ENCODE measurements at places on chromosomes 11 and 22.

DNA sequence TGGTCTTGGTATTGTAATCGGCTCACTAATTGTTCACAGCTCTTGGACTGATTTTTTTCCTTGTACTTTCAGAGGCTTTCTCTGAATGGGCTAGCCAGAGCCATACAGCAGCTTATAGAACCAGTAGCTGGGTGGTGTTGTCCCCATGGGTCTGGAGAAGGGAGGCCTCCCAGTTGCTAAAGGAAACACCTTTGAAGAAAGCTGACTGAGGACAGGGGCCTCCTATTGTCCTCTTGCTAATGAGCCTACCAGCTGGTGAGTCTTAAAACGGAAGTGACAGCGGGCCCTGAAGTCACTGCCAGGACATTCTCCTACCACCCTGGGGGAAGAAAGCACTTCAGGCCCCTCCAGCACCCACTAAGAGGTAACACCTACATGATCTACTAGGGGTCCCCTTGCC is 9.9 kb downstream of the FADS3 start:
- no peak for DNase-seq

GRCh38 chr11:102799681-102800340 is 1.9 kb upstream of the MMP1 start:
- DNase-seq: no peak

DNA sequence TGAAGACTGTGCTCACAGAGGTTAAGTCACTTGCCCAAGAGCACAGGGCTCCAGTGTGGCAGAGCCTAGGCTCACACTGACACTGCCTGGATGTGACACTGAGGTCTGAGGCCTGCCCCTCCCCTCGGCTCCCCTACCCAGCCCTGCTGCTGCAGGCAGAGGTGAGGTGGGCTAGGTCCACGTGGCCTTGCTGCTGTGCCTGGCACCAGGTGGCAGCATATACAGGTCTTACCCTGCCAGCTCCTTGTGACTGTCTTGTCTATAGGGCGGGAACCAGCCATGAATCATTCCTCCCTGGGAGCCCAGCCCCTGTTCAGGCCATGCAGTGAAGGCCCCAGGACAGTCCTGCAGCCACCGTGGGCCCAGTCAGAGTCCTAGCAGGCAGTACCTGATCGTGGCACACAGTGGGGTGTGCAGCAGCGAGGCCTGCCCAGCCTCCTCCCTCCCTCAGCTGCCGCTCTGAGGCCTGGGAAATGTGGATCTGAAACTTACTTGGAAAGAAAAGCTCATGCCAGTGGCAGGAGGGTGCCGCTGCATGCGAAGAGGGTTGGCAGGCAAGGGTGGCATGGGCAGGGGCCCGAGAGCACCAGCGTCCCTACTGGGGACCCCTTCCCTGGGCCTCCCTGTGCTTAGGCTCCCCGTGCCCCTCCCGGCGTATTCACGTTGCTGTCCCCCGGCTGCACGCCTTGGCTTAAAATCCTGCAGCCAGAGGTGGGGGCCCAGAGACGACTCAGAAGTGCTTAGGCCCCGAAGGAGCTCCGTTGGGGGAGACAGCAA is 1.2 kb upstream of the CERK start:
- DNase-seq: no peak

DNA sequence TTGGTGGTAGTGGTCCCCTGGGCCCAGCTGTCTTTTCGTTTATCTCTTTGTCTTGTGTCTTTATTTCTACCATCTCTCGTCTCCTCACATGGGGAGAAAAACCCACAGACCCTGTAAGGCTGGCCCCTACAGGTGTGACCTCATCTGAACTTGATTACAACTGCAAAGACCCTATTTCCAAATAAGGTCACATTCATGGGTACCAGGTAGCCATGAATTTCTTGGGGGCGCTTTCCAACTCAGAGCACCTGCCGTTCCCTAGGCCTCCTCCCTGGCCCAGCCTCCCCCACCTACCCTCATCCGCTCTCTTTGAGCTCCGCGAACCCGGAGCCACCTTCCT is 14.0 kb upstream of the RRP7A start:
- no peak for DNase-seq

GRCh38 chr11:33952805-33953204 is 60.9 kb upstream of the LMO2 start:
- DNase-seq: no peak

DNA sequence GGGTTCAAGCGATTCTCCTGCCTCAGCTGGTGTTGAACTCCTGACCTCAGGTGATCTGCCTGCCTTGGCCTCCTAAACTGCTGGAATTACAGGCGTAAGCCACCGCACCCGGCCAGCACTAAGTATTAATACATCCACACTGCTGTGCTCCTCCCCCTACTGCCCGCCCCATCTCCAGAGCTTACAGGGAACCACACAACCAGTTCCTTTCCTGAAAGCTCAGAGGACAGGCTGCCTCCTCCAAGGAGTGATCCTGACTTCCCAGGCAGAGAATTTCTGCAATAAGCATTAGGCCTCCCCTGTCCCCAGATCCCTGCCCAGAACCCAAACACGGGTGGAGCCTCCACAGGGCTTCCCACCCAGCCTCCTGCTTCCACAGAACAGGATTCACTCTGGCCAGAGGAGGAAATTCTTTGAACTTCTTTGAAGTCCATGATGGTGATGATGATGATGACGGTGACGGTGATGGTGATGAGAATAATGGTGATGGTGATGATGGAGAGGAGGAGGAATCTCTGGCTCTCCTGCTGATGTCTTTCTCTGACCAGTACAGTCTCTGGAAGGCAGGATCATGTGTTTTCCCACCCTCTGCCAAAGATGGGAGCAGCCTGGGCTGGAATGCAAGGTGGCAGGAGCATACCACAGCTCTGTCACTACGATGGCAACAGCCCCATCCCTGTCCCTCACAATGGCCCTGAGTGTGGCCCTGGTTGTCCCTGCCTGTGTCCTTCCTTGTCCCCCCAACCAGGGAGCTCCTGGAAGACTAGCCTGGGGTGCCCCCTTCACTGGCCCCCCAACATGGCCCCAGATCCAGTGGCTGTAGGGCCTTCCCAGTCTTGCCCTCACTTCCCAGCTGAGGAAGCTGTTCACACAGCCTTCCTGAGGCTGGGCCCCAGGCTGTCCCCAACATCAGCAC is 33.5 kb upstream of the CSNK1E start:
- no peak for DNase-seq

- no peak for DNase-seq
Measured at GRCh38 chr22:45631140-45631840, 40.3 kb upstream of the ATXN10 start.

DNA sequence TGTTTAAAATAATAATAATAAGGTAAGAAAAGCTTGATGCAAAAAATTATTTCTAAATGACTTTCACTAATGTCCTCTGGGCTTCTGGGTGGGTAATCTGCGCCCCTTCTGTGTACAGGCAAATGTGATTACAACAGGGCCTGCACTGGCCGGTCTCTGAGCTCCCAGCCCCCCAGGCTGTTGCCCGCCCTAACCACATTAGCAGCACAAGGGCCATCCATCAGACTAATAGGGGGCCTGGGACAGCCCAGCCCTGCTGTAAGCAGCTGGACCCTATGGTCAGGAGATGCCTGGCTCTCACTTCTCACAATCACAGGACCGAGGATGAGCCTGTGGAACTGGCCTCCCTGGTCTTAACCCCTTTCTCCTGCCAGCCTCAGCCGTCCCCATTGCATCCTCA is 388.4 kb downstream of the BUD13 start:
- no peak for DNase-seq

DNA sequence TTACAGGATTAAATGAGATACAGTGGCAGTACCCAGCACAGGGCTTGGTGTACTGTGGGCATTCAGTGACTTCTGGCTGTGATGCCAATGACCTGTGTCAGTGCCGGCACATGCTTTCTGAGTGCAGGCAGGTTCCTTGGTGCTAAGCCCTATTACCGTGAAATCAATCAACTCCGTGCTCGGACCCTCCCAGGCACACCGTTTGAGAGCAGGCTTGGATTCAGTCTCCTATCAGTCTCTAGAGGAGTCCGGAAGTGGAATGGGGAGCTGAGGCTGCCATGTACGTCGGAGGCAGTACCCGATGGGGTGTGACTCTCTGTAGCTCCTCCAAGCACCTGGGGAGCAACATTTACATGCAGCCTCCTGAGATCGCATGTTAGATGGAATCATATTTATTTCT is 42.6 kb downstream of the CACNG2 start:
- DNase-seq: no peak

GRCh38 chr11:47152953-47153950 is 23.4 kb downstream of the ARFGAP2 start:
- DNase-seq: peak; percentile 86

DNA sequence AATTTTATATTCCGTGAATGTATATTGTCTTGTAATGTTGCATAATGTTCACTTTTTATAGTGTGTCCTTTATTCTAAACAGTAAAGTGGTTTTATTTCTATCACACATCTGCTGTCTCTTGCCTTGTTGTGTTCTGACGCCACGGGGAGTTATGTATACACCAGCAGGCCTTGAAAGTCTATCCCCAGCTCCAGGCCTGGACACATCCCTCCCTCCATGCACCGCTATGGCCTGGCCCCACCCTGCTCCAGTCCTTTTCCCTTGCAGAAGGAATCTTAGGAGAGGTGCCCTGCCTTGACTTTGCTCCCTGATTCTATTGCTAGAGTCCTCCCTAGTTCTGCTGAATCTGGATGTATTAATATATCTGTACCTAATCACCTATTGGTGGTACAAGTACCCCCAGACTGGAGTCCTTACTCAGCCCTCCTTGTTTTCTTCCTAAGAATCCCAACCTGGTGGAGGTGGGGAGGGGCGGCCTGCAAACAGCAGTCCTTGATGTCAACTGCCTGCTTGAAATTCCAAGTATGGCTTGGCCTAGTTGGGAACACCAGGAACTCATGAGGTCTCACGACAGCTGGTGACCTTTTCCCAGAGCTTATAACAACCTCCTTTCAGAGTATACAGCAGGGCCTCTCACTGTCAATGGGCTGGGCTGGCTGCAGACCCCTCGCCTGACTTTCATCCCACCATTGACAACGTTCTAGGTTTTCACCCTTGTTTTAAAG is 61.6 kb downstream of the TIMP3 start:
- DNase-seq: no peak

DNA sequence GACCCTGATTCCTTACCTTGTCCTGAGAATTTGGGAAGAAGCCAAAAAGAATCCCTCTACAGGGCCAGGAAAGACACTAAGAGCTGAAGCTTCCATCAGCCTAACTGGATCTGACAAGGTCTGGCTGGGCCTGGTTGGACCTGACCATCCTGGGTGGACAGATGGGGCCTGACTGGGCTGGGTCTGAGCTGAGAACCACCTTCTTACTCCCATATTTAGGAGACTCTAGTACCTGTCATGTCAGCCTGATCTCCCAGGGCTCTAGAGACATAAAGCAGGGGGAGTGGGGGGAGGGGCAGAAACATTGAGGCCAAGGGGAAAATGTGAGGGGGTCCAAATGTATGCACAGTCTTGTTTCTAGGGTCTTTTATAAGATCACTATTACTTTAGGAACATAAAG is 129.9 kb downstream of the BUD13 start:
- no peak for DNase-seq

DNA sequence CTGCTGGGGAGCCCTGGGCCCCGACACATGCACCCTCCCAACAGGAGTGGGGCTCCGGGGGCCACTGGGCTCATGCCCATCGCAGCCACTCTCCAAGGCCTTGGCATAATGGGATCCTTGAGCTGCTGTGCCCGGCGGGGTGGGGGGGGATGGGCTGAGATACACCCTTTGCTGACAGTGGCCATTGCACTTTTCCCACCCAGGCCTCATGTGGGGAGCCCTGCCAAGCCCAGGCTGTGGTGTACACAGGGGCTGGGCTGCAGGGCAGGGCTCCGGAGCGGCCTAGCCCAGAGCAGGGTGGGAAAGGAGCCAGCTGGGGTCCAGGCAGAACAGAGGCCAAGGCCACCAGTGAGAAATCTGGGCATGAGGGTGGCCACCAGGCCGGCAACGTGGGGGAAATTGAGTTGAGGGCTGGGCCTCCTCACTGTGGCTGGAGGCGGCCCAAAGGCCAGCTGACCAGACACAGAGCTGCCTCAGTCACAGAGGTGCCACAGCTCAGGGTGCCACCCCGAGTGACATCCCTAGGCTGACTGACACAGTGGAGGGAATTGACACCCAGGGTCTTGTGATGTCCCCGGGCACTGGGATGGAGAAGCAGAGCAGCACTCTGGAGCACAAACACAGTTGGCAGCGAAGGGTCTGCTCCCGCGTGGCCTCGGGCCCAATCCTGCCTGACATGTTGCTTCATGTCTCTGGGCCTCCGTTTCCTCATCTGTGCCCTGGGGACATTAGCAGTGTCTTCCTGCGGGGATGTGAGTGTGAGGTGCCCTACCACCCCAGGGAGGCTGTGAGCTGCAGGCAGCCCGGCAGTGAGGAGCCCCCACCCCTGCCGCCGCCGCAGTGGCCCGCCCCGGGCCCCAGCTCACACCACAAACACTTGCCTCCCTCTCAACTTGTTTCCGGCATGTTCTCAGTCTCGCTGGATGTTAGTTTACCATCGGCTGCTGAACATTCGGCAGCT is 30.4 kb downstream of the RTN4R start:
- DNase-seq: no peak

DNA sequence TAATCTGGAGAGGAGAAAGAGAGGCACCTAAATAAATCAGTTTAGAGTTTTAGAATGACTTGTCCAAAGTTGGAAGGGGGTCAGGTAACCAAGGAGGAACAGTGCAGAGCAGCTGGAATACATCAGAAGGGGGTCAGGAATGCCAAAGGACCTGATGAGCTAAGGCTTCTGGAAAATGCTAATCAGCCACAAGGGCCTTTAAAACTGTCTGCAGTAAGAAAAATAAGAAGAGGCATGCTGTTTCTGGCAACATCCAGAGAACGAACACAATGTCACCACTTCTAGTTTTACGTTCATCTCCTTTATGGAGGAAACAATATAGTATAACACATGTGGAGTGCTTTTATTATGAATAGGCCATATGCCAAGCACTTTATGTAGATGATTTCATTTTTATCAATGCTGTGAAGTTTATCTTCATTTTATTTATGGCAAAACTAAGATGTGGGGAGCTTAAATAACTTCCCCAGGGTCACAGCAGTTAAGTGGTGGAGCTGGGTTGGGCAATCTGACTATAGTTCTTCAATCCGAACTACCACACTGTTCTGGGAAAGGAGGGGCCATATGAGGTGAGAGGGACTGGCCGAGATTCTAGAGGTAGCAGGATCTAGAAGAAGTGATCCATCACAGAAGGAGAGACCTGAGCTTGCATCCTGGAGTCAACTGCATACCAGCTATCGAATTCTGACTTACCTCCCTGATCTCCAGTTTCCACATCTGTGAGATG is 22.6 kb downstream of the ACO2 start:
- no peak for DNase-seq

DNA sequence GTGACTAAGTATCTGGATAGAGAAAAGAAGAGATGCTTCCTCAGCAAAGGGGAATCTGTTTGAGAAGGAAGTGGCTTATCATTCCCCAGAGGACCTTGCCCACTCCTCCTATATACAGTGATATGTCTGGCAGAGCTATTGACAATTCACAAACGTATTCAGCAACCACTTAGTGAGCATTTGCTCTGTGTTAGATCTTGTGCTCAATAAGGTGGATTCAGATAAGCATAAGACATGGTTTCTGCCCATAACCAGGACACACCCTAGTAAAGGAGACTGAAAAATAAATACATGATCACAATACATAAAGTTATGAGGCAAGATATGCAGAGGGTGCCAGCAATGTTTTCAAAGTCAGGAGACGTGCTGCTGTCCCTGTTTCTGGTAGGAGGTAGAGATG is 1.4 kb downstream of the TMEM9B start:
- DNase-seq: no peak
